GDM1 (cell line): ENCODE measurements at places on chromosomes 12 and 14.

GRCh38 chr12:92733661-92734060 is 30.9 kb downstream of the PLEKHG7 start:
- DNase-seq, result no peak

DNA sequence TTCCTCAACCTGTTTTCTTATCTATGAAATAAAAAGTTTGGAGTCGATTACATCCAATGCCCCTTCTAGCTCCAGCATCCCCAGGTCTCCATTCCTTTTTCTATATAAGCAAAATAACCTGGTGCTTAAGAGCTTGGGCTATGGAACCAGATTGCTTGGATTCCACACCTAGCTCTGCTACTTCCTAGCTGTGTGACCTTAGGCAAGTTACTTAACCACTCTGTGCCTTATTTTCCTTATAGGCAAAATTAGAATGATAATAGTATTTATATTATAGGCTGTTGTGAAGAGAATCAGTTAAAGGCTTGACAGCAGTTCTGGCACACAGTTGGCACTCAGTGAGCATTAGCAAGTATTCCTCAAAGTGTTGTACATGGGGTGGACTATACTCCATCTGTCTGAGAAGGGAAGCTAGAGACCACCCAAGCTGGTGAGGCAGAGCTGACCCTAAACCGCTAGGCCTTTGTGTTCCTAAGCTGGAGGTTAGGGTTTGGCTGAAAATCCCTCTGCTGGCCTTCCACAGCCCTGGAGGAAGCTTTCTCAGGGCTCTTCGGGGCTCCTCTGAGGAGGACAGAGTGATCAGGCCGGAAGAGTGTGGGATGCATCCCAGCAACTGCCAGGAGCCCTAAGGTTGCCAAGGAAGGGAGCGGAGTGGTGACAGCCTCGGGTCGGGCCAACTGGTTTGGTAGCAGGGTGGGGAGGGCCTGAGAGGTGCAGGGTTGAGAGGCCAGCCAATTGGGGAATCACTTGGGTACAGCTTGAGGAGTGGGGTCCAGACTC is 6.0 kb upstream of the KRT4 start:
- DNase-seq, result no peak

- no peak for DNase-seq
Observed at GRCh38 chr12:20415641-20416040, 47.3 kb downstream of the PDE3A start.

DNA sequence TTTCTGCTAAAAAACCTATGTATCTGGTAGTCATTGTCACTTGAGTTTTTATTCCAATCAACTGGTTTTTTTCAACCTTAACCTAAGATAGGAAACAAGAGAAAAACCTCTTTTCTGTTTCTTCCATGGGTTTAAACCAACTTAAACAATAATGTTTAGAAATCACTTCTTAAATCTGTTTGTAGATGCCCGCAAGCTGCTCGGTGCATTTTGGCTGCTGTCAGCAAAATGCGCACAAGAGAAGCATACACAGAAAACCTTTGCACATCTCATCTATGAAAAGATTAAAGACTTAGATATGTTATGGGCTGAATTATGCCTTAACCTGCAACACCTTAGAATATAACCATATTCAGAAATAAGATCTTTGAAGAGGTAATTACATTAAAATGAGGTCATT is 299.8 kb downstream of the ITPR2 start:
- DNase-seq, result no peak

GRCh38 chr14:72818998-72819397 is 74.9 kb downstream of the DPF3 start:
- DNase-seq, result no peak

- DNase-seq, result no peak
Observed at GRCh38 chr12:115672506-115673080, 604.9 kb downstream of the MED13L start.
